ENCODE measurements at places on chromosomes 1 and 21. TPM values are rescaled to one million over a fixed set of nuclear protein-coding genes. Genes with fewer than 3 reads are reported as not detected.
A peak's percentile ranks its signal among the peaks of the same experiment; 100 is the strongest.

CLCA4 gene
- total RNA-seq, result 0.13 TPM

DNA sequence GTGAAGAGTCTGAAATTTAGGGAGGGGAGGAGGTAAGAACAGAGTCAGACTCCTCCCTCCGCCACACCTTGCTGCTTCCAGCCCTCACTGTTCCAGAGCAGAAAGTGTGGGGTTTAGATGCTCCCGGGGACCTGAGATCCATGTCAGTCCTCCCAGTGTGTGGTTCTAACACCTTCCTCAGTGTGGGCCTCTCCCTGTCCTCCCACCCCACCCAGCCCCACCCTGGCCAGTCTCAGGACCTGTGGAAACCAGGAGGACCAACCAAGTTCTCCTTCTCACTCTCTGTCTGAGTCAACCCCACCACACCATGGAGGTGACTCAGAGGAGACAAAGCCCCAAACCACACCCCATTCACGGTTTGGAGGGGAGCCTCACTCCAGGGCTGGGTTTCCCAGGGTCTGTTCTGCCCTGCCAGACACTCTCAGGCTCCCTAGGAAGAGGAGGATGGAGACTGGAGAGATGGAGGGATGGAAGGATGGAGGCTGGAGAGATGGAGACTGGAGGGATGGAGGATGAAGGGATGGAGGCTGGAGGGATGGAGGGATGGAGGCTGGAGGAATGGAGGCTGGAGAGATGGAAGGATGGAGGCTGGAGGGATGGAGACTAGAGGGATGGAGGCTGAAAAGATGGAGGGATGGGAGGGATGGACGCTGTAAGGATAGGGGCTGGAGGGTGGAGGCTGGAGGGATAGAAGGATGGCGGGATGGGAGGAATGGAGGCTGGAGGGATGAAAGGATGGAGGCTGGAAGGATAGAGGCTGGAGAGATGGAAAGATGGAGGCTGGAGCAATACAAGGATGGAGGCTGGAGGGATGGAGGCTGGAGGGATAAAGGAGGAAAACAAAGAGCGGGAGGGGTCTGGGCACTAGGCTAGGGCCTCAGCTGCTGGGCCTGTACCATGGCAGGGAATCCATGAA, 100.9 kb upstream of the RUNX3 start:
- H3K4me1 ChIP-seq, result no peaks in the 10 kb centered on the region
- no peaks in the 10 kb centered on the region for H3K27me3 ChIP-seq
- DNase-seq, result no peak
- no peak overlapping the region for H3K4me3 ChIP-seq

- no peak overlapping the region for H3K27ac ChIP-seq
- H3K36me3 ChIP-seq, result no peaks in the 10 kb centered on the region
- H3K4me1 ChIP-seq, result no peaks in the 10 kb centered on the region
These were observed 29.1 kb upstream of the KLF17 start for GRCh38 chr1:44089371-44090048.

DNA sequence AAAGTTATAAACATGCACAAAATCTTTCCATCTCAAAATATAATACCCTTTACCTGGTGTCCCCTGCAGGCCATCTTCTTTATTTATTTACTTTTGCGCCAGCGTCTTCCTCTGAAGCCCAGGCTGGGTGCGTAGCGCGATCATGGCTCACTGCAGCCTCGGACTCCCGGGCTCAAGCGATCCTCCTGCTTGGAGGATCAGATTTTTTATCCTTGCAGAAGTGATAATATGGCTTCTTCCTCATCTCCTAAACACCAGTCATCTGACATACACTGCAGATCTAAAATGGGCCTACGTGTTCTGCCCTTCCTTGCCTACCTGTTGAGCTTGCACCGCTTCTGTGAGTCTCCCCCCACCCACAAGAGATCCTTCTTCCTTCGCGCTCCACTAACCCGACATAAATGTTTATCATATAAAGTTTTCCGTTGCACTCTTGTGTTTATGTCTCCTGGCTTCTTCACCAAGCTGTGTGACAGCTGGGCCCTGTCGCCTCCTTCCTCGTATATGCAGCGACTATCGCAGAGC, 506 bp upstream of the SRP9 start:
- no peaks in the 10 kb centered on the region for H3K4me1 ChIP-seq
- H3K27ac ChIP-seq, result peak overlapping the region; percentile 73
- peak overlapping the region; percentile 77 for H3K4me3 ChIP-seq
- no peak for DNase-seq

GRCh38 chr1:174997041-174997440, 2.7 kb upstream of the CACYBP start:
- H3K27ac ChIP-seq, result no peak overlapping the region
- DNase-seq, result no peak
- H3K4me1 ChIP-seq, result peaks cover 3% of the 10 kb centered on the region
- H3K27me3 ChIP-seq, result no peaks in the 10 kb centered on the region
- H3K36me3 ChIP-seq, result no peaks in the 10 kb centered on the region

GRCh38 chr1:31765041-31765467, 914 bp upstream of the ADGRB2 start:
- H3K36me3 ChIP-seq, result no peaks in the 10 kb centered on the region
- no peaks in the 10 kb centered on the region for H3K27me3 ChIP-seq
- H3K27ac ChIP-seq, result no peak overlapping the region
- no peak overlapping the region for H3K4me3 ChIP-seq
- no peaks in the 10 kb centered on the region for H3K4me1 ChIP-seq

GRCh38 chr1:181809991-181810545, 251.4 kb downstream of the ZNF648 start:
- no peaks in the 10 kb centered on the region for H3K27me3 ChIP-seq
- H3K4me3 ChIP-seq, result no peak overlapping the region
- H3K27ac ChIP-seq, result no peak overlapping the region
- no peaks in the 10 kb centered on the region for H3K4me1 ChIP-seq
- DNase-seq, result no peak

GRCh38 chr1:16375521-16376340, 8.7 kb downstream of the SZRD1 start:
- peak; percentile 42 for DNase-seq
- peak overlapping the region; percentile 33 for H3K27ac ChIP-seq
- peaks cover 5% of the 10 kb centered on the region for H3K4me1 ChIP-seq
- H3K4me3 ChIP-seq, result no peak overlapping the region

ITGB2 gene
- total RNA-seq, result 111 TPM

GRCh38 chr1:38559446-38560165, 300.0 kb downstream of the RRAGC start:
- no peaks in the 10 kb centered on the region for H3K4me1 ChIP-seq
- no peaks in the 10 kb centered on the region for H3K27me3 ChIP-seq
- DNase-seq, result peak; percentile 84
- H3K4me3 ChIP-seq, result no peak overlapping the region

HRNR gene
- not detected for total RNA-seq

RNU1-4 gene
- 8,605 TPM for total RNA-seq

DNA sequence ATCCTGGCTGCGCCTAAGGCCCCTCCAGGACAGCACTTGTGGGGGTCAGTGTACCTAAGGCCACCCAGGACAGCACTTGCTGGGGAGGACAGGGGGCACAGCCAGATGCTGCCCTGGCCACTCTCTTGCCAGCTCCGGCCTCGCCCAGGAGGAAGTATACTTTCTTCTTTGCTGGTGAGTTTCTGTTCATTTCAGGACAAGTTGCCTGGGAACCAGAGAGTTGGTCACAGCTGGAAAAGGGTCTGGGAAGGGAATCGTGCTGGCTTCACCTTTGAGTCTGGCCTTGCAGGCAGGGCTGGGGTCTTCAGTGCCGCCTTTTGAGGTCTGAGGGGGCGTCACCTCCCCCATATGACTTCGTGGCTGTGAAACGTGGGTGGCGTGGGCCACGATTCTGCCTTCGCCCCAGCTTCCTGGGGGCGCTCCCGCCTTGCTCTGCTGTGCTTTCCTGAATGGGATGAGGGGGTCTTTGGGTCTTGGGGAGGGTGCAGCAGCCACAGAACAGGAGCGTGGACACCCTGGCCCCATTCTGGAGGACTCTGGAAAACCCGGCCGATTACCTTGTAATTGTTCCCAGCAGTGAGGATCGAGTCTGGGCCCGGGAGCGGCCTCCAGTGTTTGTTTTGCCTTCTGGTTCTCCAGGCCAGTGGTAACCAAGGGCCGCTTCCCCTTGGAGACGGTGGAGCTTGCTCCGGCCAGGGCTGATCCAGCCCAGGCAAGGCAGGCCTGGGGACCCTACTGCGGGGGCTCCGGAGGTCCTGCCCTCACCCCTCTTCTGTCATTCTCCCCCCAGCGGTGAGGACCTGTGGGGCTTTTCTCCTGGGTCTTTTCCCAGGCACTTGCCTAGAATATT, 45.9 kb downstream of the SPSB1 start:
- DNase-seq, result no peak
- no peak overlapping the region for H3K4me3 ChIP-seq
- no peak overlapping the region for H3K27ac ChIP-seq
- H3K4me1 ChIP-seq, result peaks cover 8% of the 10 kb centered on the region
- H3K27me3 ChIP-seq, result no peaks in the 10 kb centered on the region
- H3K36me3 ChIP-seq, result no peaks in the 10 kb centered on the region

- H3K27ac ChIP-seq, result peak overlapping the region; percentile 38
- H3K27me3 ChIP-seq, result no peaks in the 10 kb centered on the region
- DNase-seq, result peak; percentile 29
- H3K4me1 ChIP-seq, result no peaks in the 10 kb centered on the region
- H3K36me3 ChIP-seq, result no peaks in the 10 kb centered on the region
These were observed 150.1 kb downstream of the CDC7 start for GRCh38 chr1:91650764-91651163.

DNA sequence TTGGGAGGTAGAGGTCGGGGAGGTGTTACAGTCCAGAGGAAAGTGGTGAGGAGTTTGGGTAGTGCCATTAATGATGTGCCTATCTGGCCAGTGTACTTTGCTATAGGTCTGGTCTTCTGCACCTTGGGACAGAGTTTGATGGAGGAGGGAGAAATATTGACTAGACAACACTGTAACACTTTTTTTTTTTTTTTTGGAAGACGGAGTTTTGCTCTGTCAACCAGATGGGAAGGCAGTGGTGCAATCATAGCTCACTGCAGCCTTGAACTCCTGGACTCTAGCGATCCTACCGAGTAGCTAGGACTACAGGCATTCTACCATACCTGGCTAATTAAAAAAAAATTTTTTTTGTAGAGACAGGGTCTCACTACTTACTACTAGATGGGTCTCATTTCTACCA, 1.9 kb downstream of the SCP2 start:
- H3K27ac ChIP-seq, result no peak overlapping the region
- H3K4me1 ChIP-seq, result no peaks in the 10 kb centered on the region
- no peak overlapping the region for H3K4me3 ChIP-seq
- H3K27me3 ChIP-seq, result no peaks in the 10 kb centered on the region
- no peak for DNase-seq
- no peaks in the 10 kb centered on the region for H3K36me3 ChIP-seq

- no peak overlapping the region for H3K27ac ChIP-seq
- no peaks in the 10 kb centered on the region for H3K36me3 ChIP-seq
- H3K4me3 ChIP-seq, result no peak overlapping the region
- no peaks in the 10 kb centered on the region for H3K27me3 ChIP-seq
- no peaks in the 10 kb centered on the region for H3K4me1 ChIP-seq
These were observed 37.2 kb upstream of the ETS2 start for GRCh38 chr21:38768471-38769063.

DCST1 gene
- total RNA-seq, result not detected

- H3K4me1 ChIP-seq, result peaks cover 3% of the 10 kb centered on the region
- no peaks in the 10 kb centered on the region for H3K27me3 ChIP-seq
- DNase-seq, result no peak
- H3K27ac ChIP-seq, result no peak overlapping the region
- H3K4me3 ChIP-seq, result peak overlapping the region; percentile 90
- peaks cover 19% of the 10 kb centered on the region for H3K36me3 ChIP-seq
These were observed 2.0 kb downstream of the GLUL start for GRCh38 chr1:182389619-182390047.

DNA sequence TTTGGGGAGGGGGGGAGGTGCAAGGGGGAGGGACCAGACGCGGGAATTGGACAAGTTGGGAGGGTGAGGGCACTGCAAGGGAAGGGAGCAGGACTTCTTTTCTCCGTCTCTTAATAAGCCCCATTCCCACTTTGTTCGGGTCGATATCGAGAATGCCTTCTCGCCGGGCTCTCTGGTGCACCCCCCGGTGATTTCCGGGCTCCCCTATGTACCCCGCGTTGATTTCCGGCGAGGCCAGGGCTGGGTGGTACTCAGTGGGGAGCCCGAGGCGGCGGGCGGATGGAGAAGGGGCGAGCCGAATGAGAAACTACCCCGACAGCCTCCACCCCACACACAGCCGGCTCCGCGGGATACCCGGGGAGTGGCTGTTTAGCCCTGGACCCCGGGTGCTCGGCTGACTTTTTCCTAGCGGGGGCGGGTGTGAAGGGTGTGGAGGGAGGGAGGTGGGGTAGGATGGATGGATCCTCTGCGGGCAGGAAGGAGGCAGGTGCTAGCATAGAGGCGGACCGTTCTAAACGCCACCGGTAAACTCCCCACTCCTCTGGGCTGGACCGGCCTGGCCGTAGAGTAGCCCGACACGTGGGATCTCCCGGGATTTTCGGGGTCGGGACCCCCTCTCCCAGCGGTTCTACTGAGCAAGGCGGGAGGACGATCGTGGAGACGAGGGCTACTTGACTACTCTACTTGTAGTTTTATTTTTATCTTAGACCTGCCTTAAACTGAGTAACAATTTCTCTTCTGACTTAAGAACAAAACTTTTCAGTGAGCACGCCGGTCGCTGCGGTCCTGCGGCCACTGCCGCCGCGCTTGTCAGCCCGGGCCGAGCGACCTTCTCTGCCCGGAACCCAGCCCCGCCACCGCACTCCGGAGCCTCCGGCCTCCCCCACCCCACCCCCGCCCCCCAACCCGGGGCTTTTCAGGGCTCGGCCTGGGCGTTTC, 1.0 kb downstream of the RNF220 start:
- no peaks in the 10 kb centered on the region for H3K36me3 ChIP-seq
- H3K4me1 ChIP-seq, result no peaks in the 10 kb centered on the region
- H3K27me3 ChIP-seq, result peaks cover 53% of the 10 kb centered on the region
- H3K27ac ChIP-seq, result no peak overlapping the region
- no peak overlapping the region for H3K4me3 ChIP-seq

WARS2 gene
- 14.8 TPM for total RNA-seq

DNA sequence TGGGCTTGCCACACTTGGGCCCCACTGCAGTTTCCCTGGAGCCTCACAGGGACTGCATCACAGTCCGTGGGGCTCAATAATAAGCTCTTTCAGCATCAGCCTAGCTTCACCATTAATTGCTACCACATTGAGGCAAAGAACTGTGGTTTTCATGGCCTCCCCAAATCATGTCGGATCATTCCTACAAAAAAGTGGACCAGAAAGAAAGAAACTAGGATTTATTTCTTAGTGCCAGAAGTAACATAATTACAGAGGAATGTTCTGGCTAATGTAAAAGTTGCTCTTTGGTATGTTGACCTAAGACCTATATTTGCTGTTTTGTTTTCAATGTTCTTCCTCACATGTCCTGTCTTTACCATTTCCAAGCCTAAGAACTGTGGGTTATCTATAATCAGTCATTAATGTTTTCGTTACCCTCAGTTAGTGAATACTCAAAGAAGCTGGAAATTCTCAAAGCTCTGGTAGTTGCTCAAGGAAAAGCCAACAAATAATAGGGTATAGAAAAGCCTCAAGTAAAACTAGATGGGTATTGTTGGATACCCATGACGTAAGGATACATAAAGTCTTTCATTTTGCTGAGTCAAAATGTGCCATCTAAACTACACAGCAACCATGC, 173.9 kb downstream of the LTN1 start:
- no peak overlapping the region for H3K4me3 ChIP-seq
- H3K36me3 ChIP-seq, result no peaks in the 10 kb centered on the region
- H3K4me1 ChIP-seq, result peaks cover 8% of the 10 kb centered on the region
- DNase-seq, result no peak
- no peaks in the 10 kb centered on the region for H3K27me3 ChIP-seq

Data from kidney (tissue), 22 donors.